ENCODE measurements at places on chromosomes 2 and 18. TPM values are rescaled to one million over a fixed set of nuclear protein-coding genes. Genes with fewer than 3 reads are reported as not detected.

GRCh38 chr18:56508370-56509036 lies 129.9 kb downstream of the TXNL1 start:
- DNase-seq = no peak

Gene IL36A
- polyA plus RNA-seq = not detected

- no peak for DNase-seq
Measured at GRCh38 chr18:61727241-61728193, 165.3 kb downstream of the RNF152 start.

Gene NEB
- polyA plus RNA-seq = 0.52 TPM

GRCh38 chr2:129892773-129893172 lies 86.7 kb upstream of the RAB6C start:
- DNase-seq = no peak

Gene ALPI
- polyA plus RNA-seq = not detected

Gene GPR39
- 5.8 TPM for polyA plus RNA-seq

DNA sequence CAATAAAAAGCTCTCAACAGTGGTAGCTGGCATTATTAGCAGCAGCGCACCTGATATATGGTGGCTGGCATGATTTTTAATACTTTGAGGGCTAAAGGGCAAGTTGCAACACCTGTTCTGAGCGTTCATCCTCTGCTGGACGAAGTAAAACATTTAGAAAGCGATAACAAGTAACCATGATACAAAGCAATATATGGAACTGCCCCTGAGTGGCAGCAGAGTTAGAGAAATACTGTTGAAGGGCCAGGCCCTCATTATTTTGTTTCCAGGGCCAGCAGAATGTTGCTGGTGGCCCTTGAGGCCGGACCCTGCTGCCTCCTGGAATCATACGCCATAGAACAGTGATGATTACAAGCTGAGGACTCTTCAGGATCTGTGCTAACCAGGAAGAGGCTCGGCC lies 47.8 kb downstream of the ARHGEF4 start:
- no peak for DNase-seq

Gene POTEE
- polyA plus RNA-seq = not detected

DNA sequence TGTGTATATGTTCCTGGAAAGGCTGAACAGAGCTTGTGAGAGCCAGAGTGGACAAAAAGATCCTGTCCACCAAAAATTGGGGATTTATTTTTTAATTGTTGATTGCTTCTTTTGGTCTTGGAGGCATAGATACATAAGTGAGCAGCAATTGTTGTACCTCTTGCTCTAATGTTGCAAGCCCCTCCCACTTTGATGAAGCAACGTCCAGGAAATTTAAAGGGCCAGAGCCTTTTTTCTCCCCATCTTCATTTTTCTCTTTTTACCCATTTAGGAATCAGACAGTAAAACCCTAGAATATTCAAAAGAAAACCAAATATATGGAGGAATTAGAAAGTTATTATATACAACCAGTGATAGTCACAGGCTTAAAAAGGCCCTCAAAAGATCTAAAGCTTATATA lies 871.8 kb upstream of the NRXN1 start:
- DNase-seq = no peak

Gene SERPINB2
- 14.5 TPM for polyA plus RNA-seq

- no peak for DNase-seq
Measured at GRCh38 chr2:68237404-68237803, 14.9 kb downstream of the PPP3R1 start.

DNA sequence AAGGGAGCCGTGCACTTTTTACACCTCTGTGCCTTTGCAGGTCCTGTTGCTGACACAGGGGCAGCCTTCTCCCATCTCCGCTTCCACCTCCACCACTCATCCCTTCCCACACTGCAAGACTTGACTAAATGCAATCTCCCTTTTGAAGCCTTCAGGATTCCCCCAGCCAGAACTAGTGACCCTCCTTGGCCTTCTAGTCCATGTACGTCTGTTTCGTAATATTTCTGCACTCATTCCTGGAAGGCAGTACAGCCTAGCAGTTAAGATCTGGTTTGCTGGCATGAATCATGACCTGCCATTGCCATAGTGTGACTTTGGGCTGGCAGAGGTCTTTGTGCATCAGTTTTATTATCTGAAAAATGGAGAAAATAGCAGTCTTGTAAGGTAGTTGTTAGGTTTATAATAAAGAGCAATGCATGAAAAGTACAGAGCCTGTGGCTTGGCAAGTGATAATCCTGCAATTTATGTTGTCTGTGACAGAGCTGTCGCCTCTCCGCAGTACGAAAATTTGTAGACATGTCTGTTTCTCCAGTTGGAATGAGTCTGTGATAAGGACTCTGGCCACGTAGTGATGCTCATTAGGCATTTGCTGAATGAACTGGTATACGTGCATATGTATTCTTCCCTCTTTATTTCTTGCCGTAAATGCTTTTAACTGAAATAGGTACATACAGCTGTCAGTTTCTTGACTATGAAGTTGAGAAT lies 36.7 kb downstream of the NCK2 start:
- DNase-seq = no peak

Gene LYPD1
- 5.6 TPM for polyA plus RNA-seq

Gene RAB6D
- not detected for polyA plus RNA-seq

Gene ANKAR
- 0.95 TPM for polyA plus RNA-seq

Gene DOCK10
- polyA plus RNA-seq = 3.1 TPM

GRCh38 chr18:48643262-48643661 lies 104.4 kb downstream of the CTIF start:
- DNase-seq = no peak

Gene SLC5A7
- polyA plus RNA-seq = 0.39 TPM

GRCh38 chr2:109081374-109081773 lies 47.6 kb upstream of the SH3RF3 start:
- no peak for DNase-seq

- no peak for DNase-seq
Measured at GRCh38 chr2:179338681-179339080, 74.0 kb upstream of the SESTD1 start.

Gene TMEM169
- 0.62 TPM for polyA plus RNA-seq

- DNase-seq = no peak
Measured at GRCh38 chr18:32378705-32379104, 92.0 kb downstream of the GAREM1 start.

Gene HJURP
- polyA plus RNA-seq = 1.9 TPM

DNA sequence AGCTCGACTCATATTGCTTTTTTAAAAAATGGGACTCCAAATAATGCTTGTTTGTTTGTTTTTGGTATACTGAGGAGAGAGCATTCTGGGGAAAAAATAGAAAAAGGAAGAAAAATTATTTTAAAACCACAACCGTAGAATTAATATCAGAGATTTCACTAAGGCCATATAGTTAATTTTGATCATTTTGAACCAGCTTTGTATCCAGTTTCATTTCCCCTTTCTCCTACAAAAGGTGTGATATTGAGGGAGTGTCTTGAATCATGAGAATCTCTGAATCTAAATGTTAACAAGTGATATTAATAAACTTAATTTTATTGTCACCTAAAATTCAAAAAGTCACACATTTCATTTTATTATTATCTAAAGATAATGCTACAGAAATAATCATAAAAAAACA lies 198.5 kb upstream of the GALNT5 start:
- no peak for DNase-seq

DNA sequence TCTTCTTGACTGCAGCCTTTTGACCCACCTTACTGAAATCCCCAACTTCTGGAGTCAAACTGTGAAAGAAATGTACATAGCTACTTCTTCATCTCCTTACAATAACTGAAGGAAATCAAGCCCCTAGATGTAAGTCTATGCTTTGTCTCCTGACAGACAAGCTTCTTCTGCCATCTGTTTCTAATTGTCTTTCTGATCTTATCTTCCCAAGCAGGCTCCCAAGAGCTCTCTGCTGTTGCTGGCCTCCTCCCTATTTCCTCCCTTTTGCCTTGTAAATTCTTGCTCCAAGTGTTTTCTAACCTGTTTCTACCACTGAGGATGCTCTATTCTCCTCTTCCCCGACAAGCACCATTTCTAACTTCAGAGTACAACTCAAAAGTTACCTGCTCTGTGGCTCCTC lies 77.4 kb upstream of the OSR1 start:
- no peak for DNase-seq

Gene ACKR3
- polyA plus RNA-seq = 6.8 TPM
